PC-3 (cell line): ENCODE measurements at places on chromosomes 16 and 17. TPM values are rescaled to one million over a fixed set of nuclear protein-coding genes. Genes with fewer than 3 reads are reported as not detected.

Gene CARD14
- total RNA-seq, result 2.3 and 4.4 TPM in 2 replicates

Gene TNS4
- total RNA-seq, result 127 and 128 TPM in 2 replicates

Gene GAS2L2
- not detected in 2 replicates for total RNA-seq

Gene MAF
- total RNA-seq, result not detected in 2 replicates

Gene KRT23
- total RNA-seq, result not detected in 2 replicates

Gene KIFC3
- total RNA-seq, result 32.6 and 42.2 TPM in 2 replicates

Gene USH1G
- total RNA-seq, result 0.04 TPM in 1 of 2 replicates, not detected in the other

Gene ORC6
- 27.7 and 29.9 TPM in 2 replicates for total RNA-seq

Gene CLEC19A
- total RNA-seq, result not detected in 2 replicates

Gene PLEKHH3
- total RNA-seq, result 20.1 and 27.8 TPM in 2 replicates

Gene CHRNE
- 0.11 TPM in 1 of 2 replicates, not detected in the other for total RNA-seq

Gene SPATA32
- not detected in 2 replicates for total RNA-seq

Gene TLCD2
- total RNA-seq, result 0.63 and 0.77 TPM in 2 replicates

Gene TNFRSF13B
- total RNA-seq, result not detected in 2 replicates

Gene ZSCAN10
- total RNA-seq, result not detected in 2 replicates

Gene TLCD1
- total RNA-seq, result 7.1 and 9.3 TPM in 2 replicates

Gene RNF112
- 0.18 and 1.0 TPM in 2 replicates for total RNA-seq

Gene CDRT15
- total RNA-seq, result not detected in 2 replicates

Gene SPNS2
- total RNA-seq, result 2.6 and 7.9 TPM in 2 replicates

Gene MYO15A
- total RNA-seq, result 0.26 TPM in 1 of 2 replicates, not detected in the other

Gene ALDOA
- 1,859 and 2,048 TPM in 2 replicates for total RNA-seq

Gene SLC5A11
- total RNA-seq, result 0.51 TPM in 1 of 2 replicates, not detected in the other

Gene PRR11
- total RNA-seq, result 77.2 and 78.9 TPM in 2 replicates

Gene ERN2
- not detected in 2 replicates for total RNA-seq

Gene DUXB
- total RNA-seq, result not detected in 2 replicates

Gene RAB37
- total RNA-seq, result 0.17 and 0.66 TPM in 2 replicates

Gene SLC16A6
- 1.2 and 1.4 TPM in 2 replicates for total RNA-seq

Gene KRTAP4-5
- not detected in 2 replicates for total RNA-seq

Gene MAPT
- total RNA-seq, result 2.7 and 3.6 TPM in 2 replicates

Gene CDK3
- total RNA-seq, result 4.3 and 8.5 TPM in 2 replicates

Gene SPNS3
- total RNA-seq, result 0.69 and 2.6 TPM in 2 replicates

Gene KRTAP9-8
- not detected in 2 replicates for total RNA-seq

Gene KRT28
- total RNA-seq, result not detected in 2 replicates

Gene LITAFD
- not detected in 2 replicates for total RNA-seq

Gene TBX6
- 0.86 and 1.1 TPM in 2 replicates for total RNA-seq

Gene CCL22
- total RNA-seq, result not detected in 2 replicates

Gene CES5A
- not detected in 2 replicates for total RNA-seq

Gene NIP7
- total RNA-seq, result 25.4 and 28.3 TPM in 2 replicates

Gene CSH2
- total RNA-seq, result not detected in 2 replicates

Gene CCL13
- total RNA-seq, result not detected in 2 replicates

Gene ADAD2
- not detected in 2 replicates for total RNA-seq

Gene IGFBP4
- total RNA-seq, result 164 and 297 TPM in 2 replicates

Gene CLEC3A
- total RNA-seq, result not detected in 2 replicates

Gene C16orf86
- not detected in 2 replicates for total RNA-seq

Gene KRTAP16-1
- total RNA-seq, result not detected in 2 replicates

Gene KCNAB3
- total RNA-seq, result 0.26 and 0.75 TPM in 2 replicates

Gene MATCAP1
- 22.6 and 29.6 TPM in 2 replicates for total RNA-seq
